Fibroblast of gingiva (primary cell): ENCODE measurements at places on chromosomes 2 and 18.
A peak's percentile ranks its signal among the peaks of the same experiment; 100 is the strongest.

GRCh38 chr2:15747603-15748471 is 156.2 kb downstream of the DDX1 start:
- no peak for DNase-seq

GRCh38 chr2:82340578-82341053 is 2036.1 kb upstream of the LRRTM1 start:
- DNase-seq: no peak

GRCh38 chr2:21404827-21405625 is 281.3 kb downstream of the TDRD15 start:
- no peak for DNase-seq

- no peak for DNase-seq
These were observed 109.1 kb upstream of the CRIM1 start for GRCh38 chr2:36246320-36246990.

DNA sequence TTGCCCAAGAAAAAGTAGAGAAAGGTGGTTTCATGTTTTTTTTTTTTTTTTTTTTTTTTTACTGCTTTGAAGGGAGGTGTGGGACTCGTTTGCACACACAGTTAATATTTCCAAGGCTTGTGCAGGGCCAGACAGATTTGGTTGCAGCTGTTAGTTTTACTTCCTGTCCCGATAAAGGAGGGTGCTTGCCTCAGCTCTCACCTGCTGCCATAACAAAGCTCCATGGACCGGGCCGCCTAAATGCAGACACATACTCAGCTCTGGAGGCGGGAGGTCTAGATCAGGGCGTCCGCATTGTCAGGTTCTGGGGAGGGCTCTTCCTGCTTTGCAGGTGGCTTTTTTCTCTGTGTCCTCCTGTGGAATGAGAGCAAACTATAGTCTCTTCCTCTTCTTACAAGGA is 69.9 kb downstream of the ODC1 start:
- DNase-seq: no peak

DNA sequence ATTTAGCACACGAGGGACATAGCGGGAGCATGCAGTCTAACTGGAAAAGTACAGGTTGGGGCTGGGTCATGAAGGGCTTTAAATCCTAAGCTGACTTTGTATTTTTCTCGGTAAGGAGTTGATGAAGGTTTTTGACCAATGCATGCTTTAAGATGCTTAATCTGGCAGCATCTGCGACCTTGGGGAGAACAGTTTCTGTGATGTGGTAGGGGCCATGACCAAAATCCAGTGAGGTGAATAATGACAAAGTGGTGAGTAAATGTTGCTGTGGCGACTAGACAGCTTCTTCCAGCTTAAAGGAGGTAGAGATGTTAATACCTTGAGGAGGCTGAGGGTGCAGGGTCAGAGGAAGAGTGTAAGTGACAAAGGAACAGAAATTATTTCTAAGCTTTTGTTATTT is 174.6 kb upstream of the ALPP start:
- no peak for DNase-seq

GRCh38 chr2:102432386-102432785 is 9.4 kb downstream of the IL18RAP start:
- DNase-seq: no peak

DNA sequence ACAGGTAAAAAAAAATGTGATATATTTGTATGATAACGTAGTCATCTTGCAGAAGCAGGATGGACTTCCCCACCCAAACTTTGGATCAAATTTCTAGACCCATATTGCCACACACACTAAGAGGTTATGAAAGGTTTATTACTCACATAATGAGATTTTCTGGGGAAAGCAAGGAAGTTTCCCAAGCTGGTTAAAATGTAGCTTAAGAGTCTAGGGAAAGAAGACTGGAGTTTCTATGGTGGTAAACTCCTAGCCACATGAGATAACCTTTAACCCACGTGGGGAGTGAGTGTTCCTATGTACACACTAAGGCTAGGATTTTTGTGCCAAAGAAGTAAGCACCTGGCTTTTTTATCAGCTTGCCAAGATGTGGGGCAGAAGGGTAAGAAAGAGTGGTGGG is 335.7 kb upstream of the UBE2E3 start:
- peak; percentile 63 for DNase-seq

DNA sequence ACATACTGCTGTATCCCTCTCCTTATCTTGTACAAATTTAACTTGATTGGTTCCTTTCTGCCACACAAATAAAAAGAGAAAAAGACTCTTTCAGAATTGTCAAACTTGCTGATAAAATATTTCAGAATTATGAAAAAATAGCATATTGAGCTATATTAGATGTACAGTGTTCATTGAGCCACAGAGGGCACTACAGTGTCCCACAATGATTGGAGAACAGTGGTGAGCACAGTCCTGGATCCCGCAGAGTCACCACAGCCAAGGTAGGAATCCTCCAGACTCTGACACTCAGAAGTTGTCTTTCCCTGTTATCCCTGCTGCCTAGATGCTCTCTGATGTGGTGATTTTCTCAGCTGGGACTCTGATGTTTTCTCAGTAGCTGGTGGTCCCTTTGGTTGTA is 1281.3 kb upstream of the ZEB2 start:
- no peak for DNase-seq

DNA sequence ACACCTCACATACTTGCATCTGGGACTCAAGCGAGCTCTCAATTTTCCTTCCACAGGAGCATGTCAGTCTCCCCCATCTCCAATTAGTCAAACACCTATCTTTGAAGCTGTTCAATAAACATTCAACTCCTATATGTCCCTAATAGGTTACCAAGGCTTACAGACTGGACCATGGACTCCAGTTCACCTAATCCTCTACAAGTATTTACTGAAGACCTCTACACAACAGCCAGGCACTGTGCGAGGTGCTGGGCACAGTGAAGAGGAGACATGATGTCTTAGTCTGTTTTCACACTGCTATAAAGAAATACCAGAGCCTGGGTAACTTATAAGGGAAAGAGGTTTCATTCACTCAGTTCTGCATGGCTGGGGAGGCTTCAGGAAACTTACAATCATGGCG is 129.9 kb downstream of the MYO5B start:
- no peak for DNase-seq

DNA sequence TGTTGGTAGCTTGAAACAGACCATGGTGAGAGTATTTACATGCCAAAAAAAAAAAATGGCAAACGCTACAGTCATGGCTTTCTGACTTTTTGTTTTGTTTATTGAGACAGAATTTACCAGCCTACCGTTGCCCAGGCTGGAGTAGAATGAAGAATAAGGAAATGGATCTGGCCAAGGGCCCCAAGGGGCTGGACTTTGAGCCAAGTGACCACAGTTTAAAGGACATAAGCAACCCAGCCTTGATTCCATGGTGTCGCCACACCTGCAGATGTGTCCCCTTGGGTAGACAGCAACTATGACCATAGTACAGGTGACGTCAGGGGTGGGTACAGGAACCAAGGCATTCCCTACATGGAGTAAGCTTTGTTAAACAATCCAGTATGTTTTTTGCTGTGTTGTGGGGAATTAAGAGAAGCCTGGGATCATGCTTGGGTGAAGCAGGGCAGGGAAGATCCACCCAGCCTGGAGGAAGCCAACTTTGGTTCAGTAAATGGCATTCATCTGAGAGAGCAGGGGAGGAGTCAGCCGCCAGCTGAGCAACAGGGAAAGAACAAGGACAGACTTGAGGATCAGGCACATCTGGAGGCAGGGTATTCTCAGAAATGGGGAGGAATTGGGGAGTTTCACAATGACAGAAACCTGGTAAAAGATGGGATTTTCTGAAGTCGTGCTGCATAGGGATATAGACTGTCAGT is 110.3 kb upstream of the SH3BP4 start:
- no peak for DNase-seq

DNA sequence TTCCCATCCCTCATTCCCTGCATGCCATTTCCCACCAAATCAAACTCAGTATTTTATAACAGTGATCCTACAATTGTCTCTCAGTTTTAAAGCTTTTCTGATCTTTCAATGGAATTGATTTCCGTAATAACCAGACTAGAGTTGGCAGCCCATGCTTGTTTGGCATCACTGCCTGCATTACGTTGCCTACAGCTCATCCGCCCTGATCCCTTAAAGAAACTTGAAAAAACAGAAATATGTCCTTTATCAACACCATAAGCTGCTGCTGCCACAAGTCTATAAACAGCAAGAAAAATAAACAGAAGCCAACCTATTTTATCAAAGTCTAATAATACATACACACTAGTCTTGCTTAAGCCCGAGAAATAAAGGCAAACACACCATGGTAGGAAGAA is 331.0 kb downstream of the METTL4 start:
- DNase-seq: peak; percentile 84

DNA sequence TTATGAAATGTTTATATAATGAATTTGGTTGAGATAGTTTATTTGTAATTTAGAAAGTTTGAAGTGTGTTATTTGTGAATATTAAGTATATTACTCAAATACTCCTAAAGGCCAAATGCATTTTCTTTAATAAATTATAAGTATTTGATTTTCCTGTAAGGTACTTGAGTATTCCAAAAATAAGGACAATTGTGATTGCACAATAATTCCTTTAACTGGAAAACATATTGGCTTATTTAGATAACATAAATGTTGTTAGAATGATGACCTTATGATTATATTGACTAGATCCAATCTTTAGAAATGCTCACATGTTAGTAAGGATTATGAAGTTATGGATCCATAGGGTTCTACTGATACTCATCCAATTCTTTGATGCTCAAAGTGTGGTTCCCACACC is 125.1 kb upstream of the MAP3K20 start:
- DNase-seq: no peak

- no peak for DNase-seq
These were observed 358.3 kb downstream of the CELF4 start for GRCh38 chr18:37207343-37207742.

DNA sequence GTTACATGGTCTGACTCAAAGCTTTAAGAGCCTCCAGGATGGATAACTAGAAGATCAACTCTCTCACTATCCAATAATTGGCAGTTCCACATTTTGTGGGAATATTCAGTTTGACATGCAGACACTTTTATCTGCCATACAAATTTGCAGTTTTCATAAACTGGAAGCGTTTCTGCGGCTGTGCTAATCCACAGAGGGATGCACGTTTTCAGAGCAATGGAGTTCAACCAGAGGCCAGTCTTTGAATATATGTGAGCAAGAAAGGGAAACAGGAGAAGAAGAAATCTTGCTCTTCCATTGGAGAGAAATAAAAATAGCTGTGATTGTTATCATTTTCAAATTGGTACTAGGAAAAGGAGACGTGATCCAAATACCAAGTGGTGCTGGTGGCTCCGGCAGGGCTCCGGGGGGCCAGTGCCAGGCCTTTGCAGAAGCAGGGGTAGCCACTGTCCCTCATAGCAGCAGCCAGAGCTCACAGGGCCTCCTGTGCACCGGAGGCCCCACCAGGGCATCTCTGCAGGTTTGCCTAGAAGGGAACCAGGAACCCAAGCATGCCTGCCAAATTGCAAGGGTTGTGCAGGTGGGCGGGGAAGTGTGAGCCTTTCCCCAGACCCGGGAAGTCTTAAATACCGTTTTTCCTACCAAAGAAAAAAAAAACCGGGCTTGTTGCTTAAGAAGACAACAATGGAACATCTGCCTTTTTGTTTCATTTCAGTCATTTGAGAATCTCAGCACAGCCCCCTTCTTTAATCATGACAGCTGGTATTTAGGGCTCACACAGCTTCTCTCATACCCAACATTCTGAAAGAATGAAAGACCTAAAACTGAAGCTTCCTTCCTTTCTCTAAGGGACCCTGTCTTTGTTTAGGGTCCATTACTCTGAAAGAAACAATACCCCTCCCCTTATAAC is 791.1 kb upstream of the SOX11 start:
- no peak for DNase-seq

GRCh38 chr18:9926223-9926894 is 12.5 kb downstream of the VAPA start:
- DNase-seq: no peak

DNA sequence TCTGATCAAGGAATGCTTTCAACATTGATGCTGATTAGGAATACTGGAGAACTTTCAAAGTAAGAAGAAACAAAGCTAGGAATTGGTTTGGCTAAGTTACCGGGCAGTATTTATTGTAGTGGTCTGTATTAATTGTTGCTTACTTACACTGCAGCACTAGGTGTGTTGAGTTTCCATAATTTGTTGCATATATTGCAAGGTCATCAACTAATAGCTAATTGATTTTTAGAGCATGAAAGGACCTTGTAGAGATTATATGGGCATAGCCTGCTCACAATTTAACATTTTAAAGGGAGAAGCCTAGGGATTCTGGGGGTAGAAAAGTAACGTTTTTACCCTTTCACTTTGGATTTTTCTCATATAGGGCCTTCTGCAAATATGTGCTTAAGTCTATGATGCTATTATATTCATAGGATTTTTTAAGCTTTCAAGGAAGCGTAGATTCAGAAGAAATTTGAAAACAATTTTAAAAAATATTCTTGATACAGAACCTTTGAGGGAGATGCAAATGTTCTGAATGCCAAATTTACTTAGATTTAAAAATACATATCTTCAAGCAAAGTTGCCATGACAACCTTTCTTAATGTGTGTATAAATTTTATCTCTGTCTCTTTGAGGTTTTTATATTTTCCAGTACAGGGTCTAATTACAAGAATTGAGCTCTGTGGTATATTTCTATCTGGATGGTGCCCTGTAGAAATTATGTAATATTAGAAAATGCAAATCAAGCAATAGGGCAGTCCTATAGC is 17.3 kb upstream of the ABI2 start:
- DNase-seq: no peak

- peak; percentile 43 for DNase-seq
These were observed 9.2 kb downstream of the TGIF1 start for GRCh38 chr18:3458952-3459853.

DNA sequence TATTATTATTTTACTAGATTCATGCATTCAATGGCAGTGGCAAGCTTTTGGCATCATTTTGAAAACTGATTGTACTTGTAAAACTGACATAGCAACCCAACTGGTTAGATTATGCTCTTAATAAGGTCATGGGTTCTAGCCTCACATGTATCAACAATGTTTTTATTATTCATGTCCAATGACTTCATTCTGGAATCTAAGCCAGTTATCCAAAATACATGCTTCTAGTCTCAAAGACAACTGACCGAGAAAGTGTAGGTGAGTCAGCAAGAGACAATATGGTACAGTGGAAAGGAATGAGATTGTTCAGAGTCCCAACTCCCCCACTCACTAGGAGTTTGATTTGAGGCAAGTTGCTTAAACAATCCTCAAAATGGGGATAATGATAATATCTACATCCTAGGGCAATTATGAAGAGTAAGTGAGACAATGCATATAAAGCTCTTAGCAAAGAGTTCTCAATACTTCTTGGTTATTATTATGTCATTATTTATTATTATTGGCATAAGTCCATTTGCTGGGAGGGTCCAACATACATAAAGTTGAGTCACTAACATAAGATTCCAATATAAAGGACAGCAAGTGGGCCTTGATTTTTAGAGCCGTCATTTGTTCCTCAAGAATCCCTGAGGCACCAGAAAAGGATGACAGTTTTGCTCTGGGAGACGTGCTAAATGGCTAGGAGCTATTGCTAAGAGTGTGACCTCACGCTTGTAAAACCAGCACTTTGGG is 99.4 kb downstream of the NEB start:
- DNase-seq: no peak
